ENCODE measurements at places on chromosomes 6 and 20.
A peak's percentile ranks its signal among the peaks of the same experiment; 100 is the strongest.

DNA sequence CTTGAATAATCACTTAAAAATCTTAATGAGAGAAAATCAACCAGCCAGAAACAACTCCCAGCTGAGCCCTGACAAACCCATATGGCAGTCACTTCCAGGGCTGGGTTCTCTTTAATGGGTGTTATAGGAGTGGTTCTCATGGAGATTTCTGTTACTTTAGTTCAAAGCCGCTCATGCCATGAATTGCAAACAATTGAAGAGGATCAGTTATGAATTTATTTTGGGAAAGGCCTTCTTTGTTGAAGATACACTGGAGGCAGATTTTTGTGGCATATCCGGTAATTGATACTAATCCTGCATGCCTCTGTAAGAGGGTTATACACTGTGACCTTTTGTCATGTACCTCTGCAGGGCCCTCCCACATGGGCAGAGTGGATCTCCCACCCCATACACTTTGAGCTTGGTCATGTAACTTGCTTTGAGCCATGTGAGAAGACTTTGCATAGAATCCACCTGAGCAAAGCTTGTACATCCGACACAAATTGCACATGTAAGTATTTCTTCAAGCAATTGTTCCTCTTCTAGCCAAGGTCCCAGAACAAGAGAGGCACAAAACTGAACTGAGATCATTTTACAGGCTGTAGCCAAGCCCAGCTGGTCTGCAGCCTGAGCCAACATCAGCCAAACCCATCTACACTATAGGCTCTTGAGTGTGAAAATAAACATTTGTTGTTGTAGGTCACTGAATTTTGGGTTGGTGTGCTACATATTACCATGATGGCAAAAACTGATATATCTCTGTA is 492.3 kb downstream of the PREX1 start:
- no peak for DNase-seq

- no peak for DNase-seq
These were observed 69.6 kb upstream of the TULP1 start for GRCh38 chr6:35582315-35582714.

DNA sequence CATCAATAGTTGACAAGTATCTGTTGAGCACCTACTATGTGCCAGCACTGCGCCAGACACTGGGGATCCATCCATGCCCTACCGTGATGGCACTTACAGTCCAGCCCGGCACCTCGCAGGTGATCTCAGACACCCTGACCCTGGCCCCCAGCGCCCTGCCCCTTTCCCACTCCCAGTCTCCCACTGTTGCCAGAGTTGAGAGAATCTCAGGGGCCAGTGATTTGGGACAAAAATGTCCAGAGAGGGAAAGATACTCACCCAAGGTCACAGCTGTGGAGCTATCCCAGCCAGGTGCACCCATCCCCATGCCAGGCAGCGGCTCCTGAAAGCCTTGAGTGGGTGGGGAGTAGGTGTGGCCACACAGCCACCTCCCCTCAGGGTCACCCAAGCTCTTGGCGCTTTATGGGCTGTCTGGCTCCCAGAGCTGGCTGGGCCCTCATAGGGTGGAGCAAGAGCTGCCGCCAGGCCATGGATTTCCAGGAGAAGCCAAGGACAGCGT is 3.3 kb downstream of the PI16 start:
- no peak for DNase-seq

DNA sequence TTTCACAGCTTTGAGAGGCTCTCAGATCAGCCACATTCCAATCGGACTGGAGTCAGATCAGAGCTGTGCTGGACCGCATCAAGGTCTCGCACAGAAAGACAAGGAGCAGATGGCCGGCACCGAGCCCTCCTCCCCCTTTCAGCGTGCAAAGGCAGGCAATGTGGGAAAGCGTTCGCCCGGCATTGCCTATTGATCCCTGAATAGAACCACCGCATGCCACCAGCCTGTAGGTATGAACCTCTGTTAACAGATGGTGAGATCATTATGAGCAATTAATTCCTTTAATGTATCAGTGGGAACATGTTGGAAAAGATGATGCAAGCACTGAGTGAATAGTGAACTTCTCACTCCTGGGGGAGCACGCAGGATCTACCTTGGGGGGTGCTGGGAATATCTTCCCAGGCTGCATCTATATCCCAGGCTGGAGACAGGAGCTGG is 117.5 kb upstream of the ID4 start:
- DNase-seq, result peak; percentile 5

GRCh38 chr20:36399147-36399968 is 93.2 kb downstream of the DLGAP4 start:
- DNase-seq, result no peak

DNA sequence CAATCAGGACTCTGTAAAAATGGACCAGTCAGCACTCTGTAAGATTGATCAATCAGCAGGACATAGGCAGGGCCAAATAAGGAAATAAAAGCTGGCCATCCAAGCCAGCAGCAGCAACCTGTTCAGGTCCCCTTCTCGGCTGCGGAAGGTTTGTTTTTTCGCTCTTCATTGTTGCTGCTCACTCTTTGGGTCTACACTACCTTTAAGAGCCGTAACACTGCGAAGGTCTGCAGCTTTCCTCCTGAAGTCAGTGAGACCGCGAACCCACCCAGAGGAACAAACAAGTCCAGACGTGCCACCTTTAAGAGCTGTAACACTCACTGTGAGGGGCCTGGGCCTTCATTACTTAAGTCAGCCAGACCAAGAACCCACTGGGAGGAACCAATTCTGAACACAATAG is 223.2 kb upstream of the EXOC2 start:
- DNase-seq, result no peak

DNA sequence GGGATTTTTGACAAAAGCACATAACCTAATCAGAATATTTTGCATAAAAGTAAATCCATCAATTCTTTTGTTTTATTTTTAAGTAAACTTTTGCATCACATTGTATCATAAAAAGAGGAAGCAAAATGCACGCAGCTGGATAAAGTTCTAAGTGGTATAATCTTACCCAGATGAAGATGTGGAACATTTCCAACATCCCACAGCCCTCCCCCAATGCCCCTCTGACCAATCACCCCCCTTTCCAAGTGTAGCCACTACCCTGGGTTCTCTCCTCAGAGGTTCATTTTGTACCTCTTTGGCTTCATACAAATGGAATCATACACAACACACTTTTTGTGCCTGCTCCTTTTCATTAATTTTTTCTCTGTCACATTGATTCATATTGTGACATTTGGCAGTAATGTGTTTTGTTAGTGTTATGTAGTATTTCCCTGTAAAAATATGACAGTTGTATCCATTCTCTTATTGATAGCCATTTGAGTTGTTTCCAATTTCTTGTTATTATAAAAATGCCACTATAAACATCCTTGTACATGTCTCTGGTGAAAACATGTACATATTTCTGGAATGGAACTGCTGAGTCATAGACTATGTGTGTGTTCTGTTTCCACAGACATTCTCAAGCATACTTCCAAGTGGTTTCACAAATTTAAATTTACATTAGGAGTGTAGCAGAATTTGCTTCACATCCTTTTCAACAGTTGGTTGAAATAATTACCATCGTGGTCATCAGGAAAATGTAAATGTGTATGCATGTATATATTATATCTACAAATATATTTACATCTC is 92.9 kb upstream of the SYNDIG1 start:
- peak; percentile 5 for DNase-seq

- no peak for DNase-seq
These were observed 22.7 kb downstream of the RCAN2 start for GRCh38 chr6:46468403-46469010.

DNA sequence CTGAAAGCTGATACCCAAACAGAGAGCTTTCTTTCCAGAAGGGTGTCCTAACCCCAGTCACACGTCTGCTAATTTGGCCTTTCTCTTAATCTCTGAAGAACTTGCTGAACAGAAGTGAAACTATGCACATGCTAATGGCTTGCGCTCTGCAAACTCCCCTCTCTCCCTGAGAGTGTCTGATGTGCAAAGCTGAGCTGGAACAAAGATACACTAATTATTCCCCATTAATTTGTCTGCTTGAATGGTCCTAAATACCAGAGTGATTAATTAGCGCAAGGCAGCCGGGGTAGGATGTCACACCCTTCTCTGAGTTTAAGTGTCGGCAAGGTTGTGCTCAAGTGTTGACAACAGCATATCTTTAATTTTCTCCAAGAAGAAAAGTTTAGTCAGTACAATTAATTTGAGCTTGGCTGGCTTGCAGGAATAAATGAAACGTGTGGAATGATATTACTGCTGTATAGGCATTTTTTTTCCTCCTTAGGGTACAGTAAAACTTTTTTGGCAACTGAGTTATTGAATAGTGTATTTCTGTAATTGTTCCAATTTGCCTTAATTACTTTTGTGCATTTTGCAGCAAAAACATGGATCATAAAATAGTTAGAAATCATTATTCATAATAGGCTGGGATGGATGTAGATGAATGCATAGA is 715.9 kb upstream of the POU3F2 start:
- no peak for DNase-seq

DNA sequence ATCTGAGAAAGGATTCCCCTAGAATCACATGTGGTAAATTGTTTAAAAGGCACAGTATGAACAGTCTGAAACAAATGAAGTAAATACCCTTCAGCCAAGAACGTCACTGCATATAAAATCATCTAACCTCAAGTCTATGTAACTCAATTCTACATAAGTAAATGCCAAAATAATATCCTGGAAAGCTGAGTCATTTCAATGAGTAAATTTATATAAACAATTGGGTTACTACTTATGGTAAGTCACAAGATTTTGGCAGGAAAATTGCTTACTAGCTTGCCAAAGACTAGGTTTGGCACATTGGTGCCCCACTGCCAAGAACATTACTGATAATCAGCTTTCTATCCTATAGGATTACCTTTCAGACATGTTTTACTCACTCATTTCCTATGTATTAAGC is 8.4 kb downstream of the GMDS start:
- DNase-seq, result peak; percentile 70

GRCh38 chr6:36484736-36485135 is 41.9 kb downstream of the KCTD20 start:
- DNase-seq, result no peak

- DNase-seq, result no peak
These were observed 232.8 kb downstream of the UBE3D start for GRCh38 chr6:82832811-82833210.

DNA sequence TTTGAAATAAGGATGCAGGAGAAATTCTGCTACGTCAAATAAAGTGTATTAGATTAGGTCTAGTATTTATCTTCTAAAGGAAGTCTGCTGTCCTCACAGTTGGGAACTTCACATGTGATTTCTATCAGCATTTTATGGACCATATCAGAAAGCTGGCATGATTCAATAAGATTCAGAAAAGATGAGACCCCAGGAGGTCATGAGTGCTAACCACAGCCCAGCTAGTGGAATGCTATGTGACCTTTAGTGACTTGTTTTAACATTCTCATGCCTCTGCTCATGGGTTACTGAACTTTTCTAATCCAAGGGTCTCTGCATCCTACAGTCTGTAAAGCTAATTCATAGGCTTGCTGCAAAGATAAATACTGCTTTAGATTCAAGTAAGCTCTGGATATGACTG is 150.1 kb downstream of the GMPR start:
- no peak for DNase-seq

- DNase-seq, result peak; percentile 55
These were observed 200.9 kb downstream of the EDN1 start for GRCh38 chr6:12490904-12491571.

GRCh38 chr20:8940326-8940725 is 128.6 kb upstream of the PLCB4 start:
- no peak for DNase-seq

- DNase-seq, result no peak
These were observed 2.0 kb downstream of the NNAT start for GRCh38 chr20:37523012-37523391.

- DNase-seq, result no peak
These were observed 580.5 kb upstream of the MARCKS start for GRCh38 chr6:113276601-113277000.

GRCh38 chr20:16539280-16540021 is 33.8 kb downstream of the KIF16B start:
- DNase-seq, result no peak

GRCh38 chr6:21972516-21972915 is 324.3 kb downstream of the PRL start:
- no peak for DNase-seq

GRCh38 chr20:53929974-53930650 is 140.3 kb downstream of the BCAS1 start:
- DNase-seq, result no peak

GRCh38 chr6:44787254-44787834 is 399.8 kb downstream of the CDC5L start:
- no peak for DNase-seq

- DNase-seq, result peak; percentile 9
These were observed at the start of gene LAMA2 for GRCh38 chr6:128882991-128883611. TSS of gene LAMA2 (plus strand) at chr6:128883138. CDS start at chr6:128883246, 108 bp downstream.

- DNase-seq, result no peak
These were observed 50.9 kb downstream of the PLCB4 start for GRCh38 chr20:9119776-9120175.

- DNase-seq, result no peak
These were observed 1515.9 kb upstream of the DEFB115 start for GRCh38 chr20:29741594-29741893.

DNA sequence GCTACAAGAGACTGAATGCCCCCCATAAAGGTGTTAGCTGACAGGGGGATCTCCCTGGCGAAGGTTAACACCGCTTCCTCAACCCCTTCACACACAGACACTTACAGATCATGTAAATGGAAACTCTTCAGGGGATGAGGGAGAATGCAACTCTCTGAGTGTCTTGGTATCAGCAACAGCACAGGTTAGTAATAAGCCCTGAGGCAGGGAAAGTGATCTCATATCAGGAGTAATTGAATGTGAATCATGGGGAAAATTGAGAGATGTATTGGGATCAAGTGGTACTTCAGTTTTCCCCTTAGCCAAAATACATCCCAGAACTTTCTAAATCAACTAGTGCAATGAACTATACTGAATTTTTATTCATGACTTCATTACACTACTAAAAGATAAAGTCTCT is 23.8 kb downstream of the OR2J3 start:
- no peak for DNase-seq

DNA sequence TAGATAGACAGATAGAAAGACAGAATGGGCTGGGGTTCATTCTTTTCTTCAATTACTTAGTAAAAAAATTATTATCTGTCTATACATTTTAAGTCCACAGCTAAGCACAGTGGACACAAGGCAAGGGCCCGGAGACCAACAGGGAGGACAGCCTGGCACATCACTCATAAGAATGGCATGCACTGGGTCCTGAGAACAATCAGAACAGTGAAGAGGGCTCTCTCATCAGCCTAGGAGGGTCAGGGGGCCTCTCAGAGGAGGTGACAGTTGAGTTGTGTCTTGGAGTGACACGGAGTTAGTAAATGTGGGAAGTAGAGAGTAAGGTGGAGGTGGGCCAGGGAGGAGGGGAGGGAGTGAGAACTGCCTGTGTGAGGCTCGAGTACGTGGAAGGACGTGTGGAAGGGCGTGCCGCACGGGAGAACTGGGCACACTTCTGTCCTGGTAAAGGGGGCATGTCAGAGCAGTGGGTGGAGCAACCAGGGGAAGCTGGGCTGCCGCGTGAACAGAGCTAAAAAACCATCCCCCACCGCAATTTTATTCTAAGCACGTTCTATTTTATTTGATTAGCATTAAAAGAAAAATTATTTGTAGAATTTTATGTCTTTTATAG is 45.1 kb upstream of the DSP start:
- no peak for DNase-seq

DNA sequence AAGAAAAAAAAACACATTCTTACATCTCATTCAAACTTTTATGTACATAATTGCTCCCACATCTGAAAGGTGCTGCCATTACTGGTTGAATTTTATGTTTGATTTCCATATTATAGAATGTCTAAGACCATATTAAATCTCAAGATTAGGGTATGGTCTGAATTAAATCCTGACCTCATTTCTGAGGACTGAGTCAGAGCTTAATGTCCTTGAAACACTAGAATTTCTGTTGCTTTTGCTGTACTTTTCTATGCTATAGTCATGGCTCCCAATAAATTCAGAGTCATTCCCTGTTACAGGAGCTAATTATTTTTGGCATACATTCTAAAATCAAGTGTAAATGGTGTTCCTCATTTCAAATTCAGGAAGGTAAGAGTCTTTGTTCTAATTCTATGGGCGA is 285.3 kb upstream of the MANEA start:
- DNase-seq, result no peak

All from amniotic stem cell (primary cell).